NCI-H460 (cell line): ENCODE measurements at places on chromosomes 7 and 10.

DNA sequence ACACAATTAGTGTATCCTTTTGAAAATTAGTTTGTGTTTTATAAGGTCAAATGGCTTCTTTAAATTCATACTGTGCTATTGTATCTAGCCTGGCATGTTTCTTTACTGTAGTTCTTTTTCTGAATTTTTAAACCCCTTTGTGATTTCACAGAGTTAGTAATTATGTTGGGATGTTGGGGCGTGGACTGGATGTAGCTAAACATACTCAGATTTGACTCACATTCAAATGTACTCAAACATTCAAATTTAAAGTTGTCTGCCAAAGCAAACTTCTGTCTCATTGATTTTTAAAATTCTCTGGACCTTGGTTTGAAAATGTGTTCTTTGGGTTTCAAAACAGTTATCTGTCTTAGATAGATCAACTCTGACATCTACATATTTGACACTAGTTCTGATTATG lies 7.2 kb upstream of the NRP1 start:
- DNase-seq = no peak

- no peak for DNase-seq
Measured at GRCh38 chr10:91229683-91230082, 9.2 kb downstream of the PCGF5 start.

- no peak for DNase-seq
Measured at GRCh38 chr10:71565284-71566000, 154.1 kb downstream of the C10orf105 start.

GRCh38 chr7:95632609-95633008 lies 36.3 kb upstream of the PDK4 start:
- no peak for DNase-seq

GRCh38 chr10:114764656-114765055 lies 56.9 kb upstream of the FHIP2A start:
- DNase-seq = no peak

- no peak for DNase-seq
Measured at GRCh38 chr10:122507616-122508015, 46.3 kb downstream of the HTRA1 start.

- no peak for DNase-seq
Measured at GRCh38 chr7:45592230-45592991, 18.2 kb downstream of the ADCY1 start.

DNA sequence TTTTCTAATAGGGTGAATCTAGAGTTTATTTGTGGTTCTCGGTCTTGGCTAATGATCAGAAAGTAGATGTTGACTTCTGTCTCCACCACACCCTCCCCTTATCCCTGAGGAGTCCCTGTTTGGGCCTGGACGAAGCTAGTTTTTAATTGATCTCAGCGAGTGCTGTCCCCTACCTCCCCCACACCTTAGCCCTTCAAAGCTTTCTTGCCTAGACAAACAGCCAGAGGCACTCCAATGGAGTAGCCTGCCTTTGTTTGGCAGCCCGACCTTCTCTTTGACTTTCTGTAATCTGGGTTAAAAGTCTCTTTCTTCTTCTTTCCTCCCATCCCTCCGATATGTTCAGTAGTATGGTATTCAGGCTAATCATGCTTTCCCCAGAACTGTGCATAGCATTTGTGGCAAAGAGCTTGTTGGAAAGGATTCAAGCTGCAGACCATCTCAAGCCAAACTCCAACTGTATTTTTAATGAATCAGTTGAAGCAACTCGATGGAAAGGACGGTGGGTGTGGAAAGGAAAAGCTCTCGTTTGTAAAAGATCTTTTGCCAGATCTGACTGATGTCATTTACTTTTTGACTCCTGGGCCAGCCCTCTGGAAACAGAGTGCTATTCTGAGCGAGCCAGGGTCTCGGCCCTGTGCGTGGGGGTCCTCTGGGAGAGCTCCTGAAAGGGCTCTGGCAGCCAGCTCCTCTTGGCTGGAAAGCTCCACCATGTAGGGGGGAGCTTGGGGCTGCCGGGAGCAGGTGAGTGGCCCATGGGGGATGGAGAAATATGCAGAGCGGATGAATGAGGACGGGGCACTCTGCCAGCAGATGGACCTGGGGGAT lies 4.5 kb downstream of the FAM180A start:
- no peak for DNase-seq

GRCh38 chr10:58424176-58424575 lies 39.0 kb downstream of the TFAM start:
- no peak for DNase-seq

GRCh38 chr7:92830532-92831110 lies 5.8 kb downstream of the CDK6 start:
- DNase-seq = no peak

DNA sequence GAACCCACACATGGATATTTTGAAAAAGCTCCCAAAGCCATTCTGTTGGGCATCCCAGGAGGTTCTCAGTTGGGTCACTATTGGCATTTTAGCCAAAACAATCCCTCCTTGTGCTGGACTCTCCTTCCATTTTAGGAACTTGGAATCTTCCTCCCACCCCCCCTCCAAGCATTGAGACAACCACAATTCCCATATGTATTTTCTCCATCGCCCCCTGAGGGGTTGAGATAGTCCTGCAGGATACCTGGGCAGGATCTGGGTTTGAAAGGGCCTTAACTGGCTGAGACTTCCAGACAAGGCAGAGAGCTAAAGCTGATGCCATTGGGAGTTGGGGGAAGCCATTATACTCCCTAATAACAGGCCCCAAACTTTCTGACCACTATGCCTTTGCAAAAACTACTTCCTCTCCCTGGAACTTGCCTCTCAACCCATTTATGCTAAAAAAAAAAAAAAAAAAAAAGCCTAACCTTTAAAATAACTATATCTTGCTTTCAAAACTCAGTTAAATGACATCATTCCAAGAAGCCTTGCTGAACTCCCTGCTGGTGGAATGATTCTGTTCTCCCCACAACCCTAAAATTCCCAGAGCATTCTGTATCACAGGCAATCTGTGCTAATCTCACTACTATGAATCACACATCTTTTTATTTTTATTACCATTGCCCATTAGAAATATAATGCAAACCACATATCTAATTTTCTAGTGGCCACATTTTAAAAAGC lies 77.5 kb upstream of the PDE1C start:
- DNase-seq = no peak

GRCh38 chr7:102004848-102005247 lies 187.4 kb downstream of the CUX1 start:
- DNase-seq = no peak

DNA sequence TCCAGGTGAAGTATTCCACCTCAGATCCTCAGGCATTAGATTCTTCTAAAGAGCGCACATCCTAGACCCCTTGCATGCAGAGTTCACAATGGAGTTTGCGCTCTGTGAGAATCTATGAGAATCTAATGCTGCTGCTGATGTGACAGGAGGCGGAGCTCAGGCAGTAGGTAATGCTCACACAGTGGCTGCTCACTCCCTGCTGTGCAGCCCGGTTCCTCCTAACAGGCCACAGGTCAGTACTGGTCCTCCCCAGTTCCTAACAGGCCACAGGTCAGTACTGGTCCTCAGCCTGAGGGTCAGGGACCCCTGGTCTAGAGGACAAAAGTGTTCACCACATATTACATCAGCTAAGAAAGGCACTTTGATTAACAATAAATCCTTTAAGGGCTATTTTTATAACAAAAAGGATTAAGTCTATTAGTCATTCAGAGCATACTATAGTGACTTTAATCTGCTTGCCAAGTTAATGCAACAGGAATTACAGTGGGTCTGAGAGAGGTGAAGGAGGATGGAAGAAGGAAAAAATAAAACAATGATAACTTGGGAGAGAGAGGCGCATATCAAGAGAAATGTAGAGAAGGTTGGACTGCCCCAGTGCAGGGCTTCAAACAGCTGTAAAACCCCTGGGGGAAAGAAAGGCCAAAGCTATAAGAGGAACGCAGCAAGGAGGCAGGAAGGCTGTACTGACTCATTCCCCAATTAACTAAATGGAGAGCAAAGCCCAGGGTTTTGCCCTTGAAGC lies 49.2 kb downstream of the CUL2 start:
- DNase-seq = no peak

GRCh38 chr10:131822692-131823245 lies 78.0 kb upstream of the PPP2R2D start:
- no peak for DNase-seq
